ENCODE measurements at places on chromosomes 5 and 9. TPM values are rescaled to one million over a fixed set of nuclear protein-coding genes. Genes with fewer than 3 reads are reported as not detected.

The PCDHGB6 gene
- total RNA-seq: 5.7 TPM

The RPL35 gene
- 2,417 TPM for total RNA-seq

The TIMD4 gene
- not detected for total RNA-seq

The C5orf58 gene
- not detected for total RNA-seq

The KIF2A gene
- 30.3 TPM for total RNA-seq

The ENG gene
- 72.1 TPM for total RNA-seq

The BNC2 gene
- total RNA-seq: 27.3 TPM

Data from epithelial cell of alveolus of lung (primary cell).